ENCODE measurements at places on chromosomes 4 and X.

DNA sequence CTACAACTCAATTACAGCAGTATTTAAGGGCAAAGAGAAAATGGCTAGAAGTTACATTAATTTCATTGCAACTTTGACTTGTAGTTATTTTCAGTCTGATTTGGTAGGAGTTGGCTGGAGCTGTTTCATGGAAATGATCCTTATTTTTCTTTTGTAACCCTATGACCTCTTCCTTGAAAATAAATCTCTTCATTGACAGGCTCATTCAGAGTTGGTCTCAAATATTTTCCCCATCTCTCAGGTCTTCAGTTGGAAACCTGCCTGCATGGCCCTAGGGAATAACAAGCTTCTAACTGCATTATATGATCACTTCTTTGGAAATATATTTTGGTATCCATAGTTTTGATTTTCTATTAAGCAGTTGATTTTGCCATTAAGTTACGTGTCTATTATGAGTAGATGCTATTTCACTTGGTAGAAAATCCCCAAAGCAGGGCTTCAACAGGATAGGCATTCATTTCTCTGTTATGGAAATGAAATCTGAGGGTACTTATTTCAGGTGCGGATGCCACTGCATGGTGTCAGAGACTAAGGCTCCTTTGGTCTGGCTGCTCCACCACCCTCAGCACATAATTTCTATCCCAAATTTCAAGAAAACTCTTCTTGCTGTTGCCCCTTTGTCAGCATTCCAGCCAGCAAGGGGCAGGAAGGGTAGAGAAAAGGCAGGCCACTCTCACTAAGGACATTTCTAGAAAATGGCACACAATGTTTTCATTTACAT lies 502.5 kb downstream of the SPRY1 start:
- no peak for DNase-seq

- DNase-seq = no peak
These were observed 48.1 kb upstream of the BCOR start for GRCh38 chrX:40145923-40146261.

GRCh38 chr4:113331811-113332210 lies 282.4 kb downstream of the ANK2 start:
- no peak for DNase-seq

DNA sequence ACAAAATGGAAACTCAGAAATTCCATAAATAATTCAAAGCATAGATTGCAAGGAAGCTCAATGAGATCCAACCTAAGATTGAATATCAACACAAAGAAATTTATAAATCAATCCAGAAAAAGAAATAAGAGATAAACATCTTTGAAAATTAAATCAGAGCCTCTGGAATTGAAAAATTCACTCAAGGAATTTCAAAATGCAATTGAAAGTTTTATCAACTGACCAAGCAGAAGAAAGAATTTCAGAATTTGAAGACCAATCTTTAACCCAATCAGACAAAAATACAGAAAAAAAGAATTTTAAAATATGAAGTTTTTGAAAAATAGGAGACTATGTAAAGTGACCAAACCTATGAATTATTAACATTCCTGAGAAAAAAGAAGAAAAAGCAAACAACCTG lies 134.1 kb downstream of the GASK1B start:
- DNase-seq = no peak

- no peak for DNase-seq
These were observed 90.2 kb downstream of the TET2 start for GRCh38 chr4:105236916-105237311.

- no peak for DNase-seq
These were observed 12.5 kb downstream of the ABLIM2 start for GRCh38 chr4:8146157-8146556.

GRCh38 chr4:45989775-45990174 lies 134.1 kb downstream of the GABRG1 start:
- no peak for DNase-seq

DNA sequence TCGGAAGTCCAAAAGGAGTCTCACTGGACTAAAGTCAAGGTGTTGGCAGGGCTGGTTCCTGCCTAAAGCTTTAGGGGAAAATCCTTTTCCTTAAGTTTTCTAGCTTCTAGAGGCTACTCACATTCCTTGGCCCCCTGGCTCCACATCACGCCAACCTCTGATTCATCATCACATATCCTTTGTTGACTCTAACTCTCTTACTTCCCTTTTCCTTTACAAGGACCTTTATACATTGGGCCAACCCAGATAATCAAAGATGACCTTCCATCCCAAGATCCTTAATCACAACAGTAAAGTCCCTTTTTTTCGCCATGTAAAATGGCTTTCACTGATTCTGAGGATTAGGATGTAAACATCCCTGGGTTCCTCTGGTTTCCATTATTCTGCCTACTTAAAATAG lies 146.4 kb upstream of the DCAF8L1 start:
- DNase-seq = no peak

GRCh38 chr4:142030010-142030409 lies 393.6 kb downstream of the IL15 start:
- DNase-seq = no peak

DNA sequence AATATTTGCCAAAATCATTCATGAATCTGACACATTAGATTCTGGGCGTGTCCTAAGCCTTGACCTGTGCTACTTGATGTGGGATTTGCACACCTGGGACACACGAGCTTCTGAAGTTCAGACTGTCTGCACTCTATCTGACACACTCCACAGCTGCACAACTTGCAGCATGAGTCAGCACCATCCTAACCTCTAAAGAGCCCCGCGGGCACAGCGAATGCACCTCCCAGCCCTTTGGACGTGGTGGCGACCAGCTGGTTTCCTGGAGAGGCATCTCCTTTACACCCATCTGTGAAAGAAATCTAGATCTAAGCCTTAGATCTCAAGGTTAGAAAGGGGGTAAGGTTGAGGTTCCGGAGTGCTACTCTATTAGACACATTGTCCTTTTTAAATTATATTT lies 69.2 kb downstream of the SORBS2 start:
- DNase-seq = no peak

DNA sequence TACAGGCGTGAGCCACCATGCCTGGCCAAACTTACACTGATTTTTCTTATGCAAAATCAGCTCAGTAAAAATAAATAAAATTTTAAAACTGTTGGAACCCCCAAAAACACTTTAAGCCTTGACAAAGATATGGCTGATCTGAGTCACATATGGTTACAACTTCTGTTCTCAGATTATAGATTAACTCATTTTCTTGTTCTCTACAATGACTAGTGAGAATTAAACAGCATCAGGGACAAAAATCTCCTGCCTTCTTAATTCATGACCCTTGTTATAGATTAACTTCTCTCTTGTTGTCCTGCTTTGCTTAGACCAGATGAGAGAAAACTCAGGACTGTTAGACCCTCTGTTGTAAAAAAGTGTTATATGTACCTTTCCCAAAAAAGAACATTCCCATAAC lies 24.2 kb upstream of the EXOC1L start:
- no peak for DNase-seq

DNA sequence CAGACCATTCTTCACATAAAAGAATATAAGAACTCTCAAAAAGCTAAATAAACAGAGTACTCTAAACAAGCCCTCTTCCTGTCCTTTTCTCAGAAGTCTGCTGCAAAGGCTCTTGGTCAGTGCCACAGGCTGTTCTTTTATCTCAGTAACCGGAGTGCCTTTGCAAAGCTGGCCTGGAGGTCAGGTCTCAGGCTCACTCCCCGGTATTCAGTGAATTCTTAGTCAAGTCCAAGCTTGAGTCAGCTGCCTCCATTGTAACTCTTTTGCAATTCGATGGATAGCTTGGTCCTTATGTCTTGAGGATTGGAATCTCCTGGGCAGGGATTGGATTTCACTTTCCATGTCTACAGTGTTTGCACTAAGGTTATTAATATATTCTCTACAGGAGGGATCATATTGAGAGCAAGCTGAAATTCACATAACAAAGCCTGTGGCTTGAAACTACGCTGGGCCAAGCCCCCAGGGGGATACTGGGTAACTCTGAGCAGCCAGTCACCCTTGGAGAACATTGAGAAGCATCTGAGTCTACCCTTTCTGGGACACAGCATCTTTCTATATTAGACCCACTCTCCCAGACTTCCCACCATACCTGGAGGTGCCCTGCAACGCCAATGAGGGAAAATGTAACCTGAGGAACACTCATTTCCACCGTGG lies 10.0 kb upstream of the HS6ST2 start:
- no peak for DNase-seq

- no peak for DNase-seq
These were observed 20.1 kb downstream of the HTT-AS start for GRCh38 chr4:3054169-3054759.

- no peak for DNase-seq
These were observed 69.3 kb downstream of the YIPF6 start for GRCh38 chrX:68568136-68568535.

DNA sequence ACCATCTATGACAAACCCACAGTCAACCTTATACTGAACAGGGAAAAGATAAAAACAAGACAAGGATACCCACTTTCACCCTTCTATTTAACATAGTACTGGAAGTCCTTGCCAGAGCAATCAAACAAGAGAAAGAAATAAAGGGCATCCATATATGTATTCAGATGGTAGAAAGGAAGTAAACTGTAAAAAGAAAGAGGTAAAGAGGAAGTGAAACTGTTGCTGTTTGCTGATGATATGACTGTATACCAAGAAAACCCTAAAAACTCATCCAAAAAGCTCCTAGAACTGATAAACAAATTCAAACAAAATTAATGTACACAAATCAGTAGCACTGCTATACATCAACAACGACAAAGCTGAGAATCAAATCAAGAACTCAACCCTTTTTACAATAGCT lies 538.7 kb upstream of the PABPC4L start:
- DNase-seq = no peak

DNA sequence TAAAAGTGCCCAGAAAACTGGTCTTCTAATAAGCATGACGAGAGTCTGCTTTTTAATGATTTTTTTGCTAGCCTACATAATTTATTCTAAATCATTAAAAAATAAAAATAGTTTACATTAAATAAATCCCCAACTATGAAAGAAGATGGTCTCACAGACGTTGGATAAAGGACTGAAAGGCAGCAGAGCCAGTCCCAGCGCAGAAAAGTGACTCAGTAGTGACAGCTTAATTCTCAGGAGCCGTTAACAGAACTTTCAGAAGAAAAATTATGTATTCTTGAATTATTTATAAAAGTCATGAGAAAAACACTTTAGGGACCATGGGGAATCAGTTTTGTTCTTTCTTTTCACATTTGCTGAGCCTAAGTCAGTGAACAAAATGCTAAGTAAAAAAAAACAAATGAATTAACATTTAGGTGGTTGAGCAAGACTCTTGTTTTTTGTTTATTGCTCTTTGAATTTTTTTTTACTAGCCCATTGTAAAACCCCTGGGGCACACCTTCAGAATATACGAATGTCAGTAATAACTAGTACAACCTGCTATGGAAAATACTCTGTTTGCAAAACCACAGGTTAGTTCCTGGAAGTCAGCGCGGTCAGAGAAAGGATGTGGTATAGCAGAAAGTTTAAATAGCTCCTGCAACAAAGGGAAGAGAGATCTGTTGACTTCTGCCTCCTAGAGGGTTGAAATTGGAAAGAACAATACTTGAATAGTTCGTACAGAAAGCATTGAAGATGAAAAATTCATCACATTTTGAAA lies 50.4 kb upstream of the CCDC160 start:
- peak; percentile 1 for DNase-seq

- no peak for DNase-seq
These were observed 15.3 kb downstream of the KLHL2 start for GRCh38 chr4:165222651-165222994.

DNA sequence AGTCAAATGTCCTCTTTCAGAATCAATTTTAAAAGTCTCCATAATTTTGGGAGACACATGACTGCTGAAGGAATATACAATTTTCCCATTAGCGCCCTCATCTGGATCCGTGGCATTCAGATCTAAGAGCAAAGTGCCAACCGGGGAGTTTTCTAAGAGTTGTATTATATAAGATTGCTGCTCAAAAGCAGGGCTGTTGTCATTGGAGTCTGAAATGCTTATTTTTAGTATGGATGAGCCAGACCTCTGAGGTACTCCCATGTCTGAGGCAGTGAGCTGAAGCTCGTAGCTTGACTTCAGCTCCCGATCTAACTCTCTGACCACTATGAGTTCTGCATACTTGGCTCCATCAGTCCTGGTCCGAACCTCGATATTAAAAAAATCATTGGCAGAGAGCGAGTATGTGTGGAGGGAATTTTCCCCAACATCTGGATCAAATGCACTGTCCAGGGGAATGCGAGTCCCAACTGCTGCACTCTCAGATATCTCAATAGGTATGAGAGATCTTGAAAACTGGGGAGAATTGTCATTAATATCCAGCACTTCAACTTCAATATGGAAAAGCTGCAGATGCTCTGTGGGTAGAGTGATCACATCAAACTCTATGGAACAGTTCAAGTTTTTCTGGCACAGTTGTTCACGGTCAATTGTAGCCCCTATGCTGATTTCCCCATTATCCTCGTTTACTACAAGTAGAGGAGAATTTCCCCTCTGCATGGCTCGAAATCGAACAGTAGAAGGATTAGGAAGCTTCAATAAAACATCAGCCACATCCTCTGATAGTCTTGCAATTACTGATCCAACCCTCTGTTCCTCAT lies 917 bp downstream of the PCDH18 start:
- no peak for DNase-seq

DNA sequence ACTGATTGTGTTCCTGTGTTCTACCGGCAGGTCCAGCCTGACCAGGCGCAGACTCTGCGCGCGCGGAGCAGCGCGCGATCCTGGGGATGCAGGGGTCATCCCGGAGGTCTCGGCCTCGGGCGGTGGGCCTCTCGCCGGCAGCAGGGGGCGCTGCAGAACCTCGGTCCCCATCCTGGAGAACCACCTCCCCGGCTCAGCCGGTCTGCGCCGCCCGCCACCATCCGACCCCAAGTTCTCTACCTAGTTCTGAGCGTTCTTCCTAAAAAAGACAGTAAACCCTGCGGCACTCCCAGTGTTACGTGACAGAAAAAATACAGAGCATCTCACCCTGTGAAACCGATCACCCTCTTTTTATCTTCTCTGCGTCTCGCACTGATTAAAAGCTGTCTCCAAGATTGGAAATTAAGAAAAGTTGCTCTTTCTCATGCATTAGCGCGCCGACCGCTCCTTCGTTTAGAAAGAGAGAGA lies 1.6 kb downstream of the TRPC3 start:
- DNase-seq = peak; percentile 83

Measured in germinal center (tissue), 1 donor.